ENCODE measurements at places on chromosomes 3 and 15.

DNA sequence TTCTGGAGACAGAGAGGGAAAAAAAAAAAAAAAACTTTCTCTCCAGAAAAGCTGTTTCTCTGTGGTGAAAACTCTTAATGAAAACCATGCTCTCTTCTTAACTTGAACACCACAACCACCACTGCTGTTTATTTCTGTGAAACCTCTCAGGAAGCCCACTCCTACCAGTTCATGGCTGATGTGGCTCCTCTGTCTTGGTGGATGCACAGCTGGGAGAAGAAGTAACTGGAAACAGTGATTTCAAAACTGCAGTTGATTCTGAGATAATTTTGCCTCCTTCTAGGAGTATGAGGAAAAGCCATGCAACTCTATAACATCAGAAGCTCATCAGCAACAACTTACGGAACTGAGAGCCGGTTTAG lies 40.2 kb upstream of the PYGO1 start:
- no peak for DNase-seq

DNA sequence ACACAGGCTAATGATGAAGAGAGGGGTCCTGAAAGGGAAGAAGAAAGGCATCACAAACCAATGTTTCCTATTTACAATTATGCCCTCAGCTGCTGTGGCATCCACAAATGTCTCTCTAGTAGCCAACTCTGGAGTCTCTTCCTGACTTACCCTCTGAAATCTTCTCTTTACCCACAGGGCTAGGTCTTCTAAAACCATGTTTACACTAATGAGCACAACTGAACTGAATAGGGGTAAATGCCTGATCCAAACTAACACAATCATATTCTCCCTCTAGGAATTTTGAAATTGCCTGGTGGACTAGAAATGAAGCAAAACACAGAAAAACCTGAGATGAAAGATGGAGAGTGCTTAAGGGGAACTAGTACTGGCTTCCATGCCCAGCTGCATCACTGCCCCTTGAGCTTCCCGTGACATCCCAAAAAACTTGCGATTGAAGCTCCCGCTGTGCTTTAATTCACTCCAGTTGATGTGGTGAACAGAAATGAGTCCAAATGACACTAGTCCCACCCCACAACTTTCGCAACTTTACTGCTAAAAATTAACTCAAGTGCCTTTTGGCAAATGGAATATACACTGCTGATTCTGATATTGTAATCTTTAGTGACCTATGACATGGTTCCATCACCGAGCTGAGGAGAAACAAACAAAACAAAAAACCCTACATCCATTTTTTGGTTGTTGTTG lies 32.8 kb downstream of the CFAP20DC start:
- no peak for DNase-seq

GRCh38 chr15:56736881-56737707 lies 3.8 kb upstream of the ZNF280D start:
- DNase-seq, result no peak

DNA sequence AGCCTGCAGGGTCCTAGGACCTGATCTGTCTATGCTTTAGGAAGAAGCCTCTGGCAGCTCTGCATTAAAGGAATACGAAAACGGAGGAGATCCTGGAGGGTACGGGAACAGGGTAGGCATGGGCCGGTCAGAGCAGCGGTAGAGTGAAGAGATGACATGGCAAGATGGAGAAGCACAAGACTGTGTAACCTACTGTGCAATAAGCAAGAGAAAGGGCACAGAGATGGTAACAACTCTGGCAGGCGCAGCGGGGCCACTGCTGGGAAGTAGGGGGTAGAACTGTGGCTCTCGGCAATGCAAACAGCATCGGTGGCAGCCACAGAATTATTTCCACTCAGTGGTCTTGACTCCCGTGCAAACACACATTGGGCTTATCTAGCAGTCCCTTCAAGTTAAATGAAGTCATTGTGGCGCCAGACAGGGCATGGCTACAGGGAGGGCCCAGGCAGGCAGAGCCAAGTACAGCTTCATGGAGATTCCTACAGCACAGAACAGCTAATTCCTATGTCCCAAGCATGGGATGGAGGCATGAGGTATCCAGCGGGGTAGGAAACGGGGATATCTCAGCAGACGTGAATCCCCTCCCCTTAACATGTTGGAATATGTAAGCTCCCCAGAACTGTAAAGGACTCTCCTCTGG lies 28.8 kb downstream of the WHAMM start:
- no peak for DNase-seq

GRCh38 chr3:61139686-61140085 lies 111.6 kb downstream of the FHIT start:
- no peak for DNase-seq

DNA sequence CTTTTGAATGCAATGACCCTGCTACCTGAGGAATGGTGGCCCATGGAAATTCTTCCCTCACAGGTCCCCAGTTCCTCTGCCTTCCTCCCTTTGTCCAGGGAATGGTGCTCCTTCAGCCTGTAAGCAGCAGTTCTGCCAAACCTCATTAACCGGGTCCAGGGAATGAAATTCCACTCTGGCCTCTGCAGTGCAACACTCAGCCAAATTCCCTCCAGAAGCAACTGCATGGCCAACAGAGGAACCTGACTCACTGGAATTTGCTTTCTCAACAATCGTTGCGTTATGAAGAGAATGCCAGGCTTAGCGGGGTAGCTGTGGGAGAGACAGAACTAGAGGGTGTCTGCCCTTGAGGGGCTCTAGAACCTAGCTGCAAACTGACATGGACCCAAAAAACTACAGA lies 449.4 kb upstream of the PROK2 start:
- DNase-seq, result no peak

DNA sequence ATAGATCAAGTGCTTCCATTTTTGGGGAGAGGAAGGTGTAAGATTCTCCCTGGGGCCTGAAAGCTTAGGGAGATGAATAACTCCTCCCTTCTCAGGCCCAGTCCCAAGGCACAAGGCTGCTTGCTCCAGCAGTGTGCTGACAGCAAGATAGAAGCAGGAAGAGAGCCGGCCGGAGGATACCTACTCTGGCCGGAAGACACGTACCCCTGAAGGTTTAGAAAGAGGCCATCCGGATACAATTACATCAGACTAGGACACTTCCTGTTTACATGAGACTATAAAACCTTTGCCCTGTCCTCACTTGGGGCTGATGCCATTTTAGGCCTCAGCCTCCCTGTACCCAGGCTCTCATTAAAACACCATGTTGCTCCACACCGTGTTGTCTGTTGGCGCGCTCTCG lies 329.9 kb downstream of the SV2B start:
- DNase-seq, result peak; percentile 5

GRCh38 chr3:114320246-114320645 lies 26.4 kb downstream of the TIGIT start:
- DNase-seq, result no peak

DNA sequence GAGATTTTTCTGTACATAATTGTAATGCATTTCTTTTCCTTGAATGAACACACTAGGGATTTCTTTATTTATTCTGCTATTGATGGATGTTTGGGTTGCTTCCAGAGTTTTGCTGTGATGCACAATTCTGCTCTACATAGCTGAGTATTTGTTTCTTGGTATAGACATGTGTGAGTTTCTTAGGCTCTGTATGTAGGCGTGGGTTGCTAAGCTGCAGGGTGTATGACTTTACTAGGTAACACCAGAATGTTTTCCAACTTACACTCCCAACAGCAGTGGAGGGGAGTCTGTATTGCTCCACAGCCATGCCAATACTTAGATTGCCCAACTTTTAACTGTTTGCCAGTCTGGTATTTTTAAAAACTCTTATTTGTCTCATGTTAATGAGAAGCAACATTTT lies 155.5 kb upstream of the TNIK start:
- DNase-seq, result peak; percentile 59

- DNase-seq, result no peak
Measured at GRCh38 chr3:33940736-33941135, 142.3 kb downstream of the PDCD6IP start.

DNA sequence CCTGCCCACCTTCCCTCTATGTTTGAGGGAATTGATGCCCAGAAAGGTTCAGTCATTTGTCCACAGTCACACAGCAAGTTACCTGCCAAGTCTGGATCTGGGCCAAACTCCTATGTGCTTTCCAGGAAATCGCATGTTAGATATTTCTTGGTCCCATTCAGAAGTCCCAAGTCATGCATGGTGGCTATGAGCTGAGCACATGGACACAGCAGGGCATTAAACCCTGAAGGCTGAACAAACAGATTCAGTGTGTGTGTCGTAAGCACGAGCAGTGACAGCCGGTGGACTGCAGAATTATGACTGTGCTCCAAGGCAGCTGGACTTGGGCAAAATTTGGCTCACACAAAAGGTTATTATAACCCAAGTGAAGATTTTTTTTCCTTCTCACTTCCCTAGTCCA lies 11.4 kb upstream of the SLC6A6 start:
- peak; percentile 90 for DNase-seq

- DNase-seq, result no peak
Measured at GRCh38 chr3:172339892-172340291, 108.4 kb downstream of the GHSR start.

GRCh38 chr15:68430471-68431036 lies 1.4 kb downstream of the ITGA11 start:
- DNase-seq, result no peak

DNA sequence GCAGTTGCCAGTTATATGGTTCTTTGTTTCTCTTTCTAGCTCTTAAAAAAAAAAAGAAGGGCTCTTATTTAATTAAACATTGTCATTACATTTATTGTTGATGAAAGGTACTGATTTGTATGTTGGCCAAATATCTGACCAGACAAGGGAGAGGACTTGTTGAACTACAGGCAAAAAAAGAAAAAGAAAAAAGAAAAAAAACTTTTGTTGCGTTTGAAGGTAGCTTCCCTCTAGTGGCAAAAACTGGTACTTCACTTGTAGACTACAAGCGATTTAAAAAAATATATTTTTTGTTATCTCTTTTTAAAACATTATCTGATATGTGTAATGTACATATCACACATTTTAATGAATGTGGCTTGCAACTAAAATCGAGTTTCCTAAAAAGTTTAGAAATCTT lies 280.6 kb downstream of the ROBO2 start:
- peak; percentile 34 for DNase-seq

DNA sequence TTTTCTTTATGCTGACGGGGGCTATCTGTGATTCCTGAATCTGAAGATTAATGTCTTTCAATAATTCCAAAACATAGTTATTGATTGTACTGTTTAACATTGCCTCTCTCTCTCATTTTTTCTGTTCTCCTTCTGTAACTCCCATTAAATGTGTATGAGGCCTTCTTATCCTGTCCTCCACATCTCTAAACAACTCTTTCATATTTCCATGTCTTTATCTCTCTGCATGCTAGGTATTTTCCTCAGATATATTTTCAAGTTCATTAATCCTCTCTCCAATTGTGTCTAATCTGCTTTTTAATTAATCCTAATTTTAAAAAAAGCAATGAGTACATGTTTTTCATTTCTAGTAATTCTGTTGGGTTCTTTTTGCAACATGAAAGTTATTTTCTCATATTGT lies 173.2 kb downstream of the TLE3 start:
- no peak for DNase-seq

- no peak for DNase-seq
Measured at GRCh38 chr3:87996882-87997281, 61.9 kb downstream of the CGGBP1 start.

- no peak for DNase-seq
Measured at GRCh38 chr15:37057256-37057655, 43.1 kb downstream of the MEIS2 start.

GRCh38 chr3:52061121-52061910 lies 4.9 kb upstream of the DUSP7 start:
- peak; percentile 63 for DNase-seq

GRCh38 chr3:58068122-58068809 lies 60.0 kb downstream of the FLNB start:
- DNase-seq, result no peak

- DNase-seq, result no peak
Measured at GRCh38 chr3:49998326-49998725, 58.4 kb downstream of the RBM6 start.

GRCh38 chr3:32140943-32141342 lies 34.5 kb downstream of the GPD1L start:
- DNase-seq, result no peak

- no peak for DNase-seq
Measured at GRCh38 chr3:59261009-59261408, 211.2 kb upstream of the CFAP20DC start.

GRCh38 chr3:180063783-180064182 lies 27.0 kb upstream of the PEX5L start:
- DNase-seq, result no peak

- no peak for DNase-seq
Measured at GRCh38 chr3:66403323-66403990, 97.4 kb downstream of the LRIG1 start.

- DNase-seq, result no peak
Measured at GRCh38 chr3:7959094-7959493, 542.5 kb upstream of the LMCD1 start.
